RKO (cell line): ENCODE measurements at places on chromosomes 13 and 19.

DNA sequence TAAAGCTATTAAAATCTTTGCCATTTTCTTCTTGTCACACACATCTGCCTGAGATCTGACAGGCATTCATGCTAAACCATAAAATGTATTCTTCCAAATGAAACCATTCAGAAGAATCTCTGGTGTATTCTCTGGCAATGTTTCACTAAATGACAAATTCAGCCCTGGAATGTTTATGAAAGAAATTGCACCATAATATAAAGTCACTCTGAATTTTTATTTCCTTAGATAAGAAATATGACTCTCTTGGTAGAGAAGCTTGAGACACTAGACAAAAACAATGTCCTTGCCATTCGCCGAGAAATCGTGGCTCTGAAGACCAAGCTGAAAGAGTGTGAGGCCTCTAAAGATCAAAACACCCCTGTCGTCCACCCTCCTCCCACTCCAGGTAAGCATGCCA is 14.3 kb downstream of the OLFM4 start:
- no peak for DNase-seq

DNA sequence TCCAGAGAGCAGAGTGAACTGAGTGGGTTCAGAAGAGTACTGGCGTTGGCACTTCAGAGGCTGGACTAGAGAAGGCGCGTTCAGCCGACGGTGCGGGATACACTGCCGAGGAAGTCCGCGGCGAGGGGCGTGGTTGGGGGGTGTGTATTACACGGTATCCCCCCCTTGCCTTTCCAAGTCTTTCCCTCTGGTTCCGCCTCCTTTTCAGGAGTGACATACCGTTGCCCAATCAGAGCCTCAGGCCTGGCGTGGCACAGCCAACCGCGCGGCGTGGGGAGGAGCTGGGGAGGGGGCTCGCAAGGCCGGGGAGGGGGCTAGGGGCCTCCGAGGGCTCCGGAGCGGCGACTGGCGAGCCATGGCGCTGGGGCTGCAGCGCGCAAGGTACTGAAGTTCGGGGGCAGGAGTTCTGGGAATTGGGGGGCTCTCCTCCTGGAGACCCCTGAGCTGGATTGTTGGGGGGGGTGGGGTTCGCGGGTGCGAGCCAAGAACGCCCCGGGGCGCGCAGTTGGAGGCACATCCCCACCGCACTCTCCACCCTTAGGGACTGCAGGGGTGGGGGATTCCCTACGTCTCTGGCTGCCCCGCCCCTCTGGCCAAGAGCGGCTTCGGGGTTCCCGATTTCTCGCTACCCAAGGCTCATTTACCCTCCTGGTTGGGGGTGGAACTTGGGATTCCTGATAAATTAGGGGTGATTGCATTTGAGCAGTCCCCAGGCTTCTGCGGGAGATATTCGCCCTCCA is at the start of gene HIF3A:
Gene HIF3A (plus strand): TSS at position 321 of the 740 bp plus-strand sequence. CDS start 35 bp downstream, at position 356.
- no peak for DNase-seq

- no peak for DNase-seq
These were observed 3.8 kb upstream of the UQCR11 start for GRCh38 chr19:1609103-1609396.

DNA sequence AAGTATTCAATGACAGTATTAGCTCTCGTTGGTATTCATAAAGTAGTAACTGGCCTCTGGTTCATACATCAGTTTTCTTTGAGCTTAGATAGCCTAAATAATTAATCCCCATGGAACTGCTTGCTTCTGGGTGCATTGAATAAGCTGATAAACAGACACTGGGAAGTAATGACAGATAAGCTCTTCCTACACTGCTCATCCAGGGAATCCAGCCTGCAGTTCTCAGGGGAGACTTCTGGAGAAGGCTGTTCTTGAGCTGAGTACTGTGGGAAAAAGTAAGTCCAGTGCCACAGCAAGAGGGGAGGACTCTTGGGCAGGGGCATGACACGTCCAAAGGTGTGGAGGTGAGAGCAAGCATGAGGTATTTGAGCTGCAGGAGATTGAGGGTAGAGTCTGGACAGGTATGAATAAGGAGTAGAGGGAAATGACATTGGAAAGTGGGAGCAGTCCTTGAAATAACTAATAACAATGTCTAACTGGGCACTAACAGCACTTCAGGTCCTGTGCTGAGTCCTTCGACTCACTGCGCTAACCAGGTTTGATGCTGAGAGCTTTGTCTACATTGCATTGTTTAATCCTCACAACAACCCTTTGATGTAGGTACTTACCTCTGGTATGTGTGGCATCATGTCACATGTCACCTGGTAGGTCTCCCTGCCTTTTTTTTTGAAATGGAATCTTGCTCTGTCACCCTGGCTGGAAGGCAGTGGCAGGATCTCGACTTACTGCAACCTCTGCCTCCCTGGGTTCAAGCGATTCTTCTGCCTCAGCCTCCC is 7.2 kb downstream of the GARRE1 start:
- DNase-seq = no peak

DNA sequence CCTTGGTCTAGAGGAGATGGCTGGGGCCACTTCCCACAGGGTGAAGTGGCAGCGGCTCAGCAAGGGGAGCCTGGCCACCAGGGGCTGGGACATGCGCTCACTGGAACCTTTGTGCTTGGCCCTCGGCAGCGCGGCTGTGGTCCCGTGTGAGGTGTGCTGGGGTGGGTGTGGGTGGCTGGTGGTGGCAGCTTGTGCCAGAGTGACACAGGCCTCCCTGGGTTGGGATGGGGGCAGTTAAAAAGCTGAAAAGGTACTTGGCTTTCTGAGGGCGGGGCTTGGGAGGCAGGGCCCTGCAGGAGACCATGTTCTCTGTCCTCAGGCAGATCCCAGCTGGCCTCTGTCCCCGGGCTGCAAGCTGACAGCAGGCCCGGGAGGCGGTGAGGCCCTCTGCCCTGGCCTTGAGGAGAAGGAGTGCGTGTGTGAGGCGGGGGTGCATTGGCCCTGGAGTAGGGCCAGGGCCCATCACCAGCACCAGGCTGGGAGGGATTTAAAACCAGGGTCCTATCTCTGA is 17.3 kb downstream of the MPND start:
- DNase-seq = no peak

- no peak for DNase-seq
These were observed 692 bp downstream of the CYP4F2 start for GRCh38 chr19:15897026-15897737.

DNA sequence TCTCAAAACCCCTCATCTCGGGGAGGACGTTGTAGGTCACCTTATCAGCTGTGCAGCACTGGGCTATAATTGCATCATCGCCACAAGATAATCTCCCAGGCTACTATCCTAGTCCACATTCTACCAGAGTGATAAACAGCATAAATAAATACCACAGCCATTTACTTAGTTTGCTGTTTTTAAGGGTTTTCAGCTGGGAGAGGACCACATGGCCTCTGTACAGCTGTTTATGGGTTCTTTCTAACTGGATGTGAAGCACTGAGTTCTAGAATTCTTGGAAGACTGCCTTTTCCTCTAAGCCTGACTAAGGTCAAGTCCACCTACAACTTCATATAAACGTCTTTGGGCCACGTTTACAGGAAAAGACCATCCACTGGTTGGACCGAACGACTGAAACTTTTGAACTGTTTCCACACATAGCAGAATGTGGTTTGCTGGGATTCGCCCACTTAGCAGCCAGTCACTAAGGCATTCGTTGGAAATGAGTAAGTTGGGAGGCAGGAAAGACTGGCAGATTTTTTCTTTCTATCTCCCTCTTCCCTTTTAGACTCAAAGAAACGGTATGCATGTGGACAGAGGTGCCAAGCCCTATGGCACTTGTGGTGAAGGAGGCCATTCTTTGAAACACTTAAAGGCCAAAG is 752.5 kb upstream of the SGCG start:
- DNase-seq = no peak

- no peak for DNase-seq
These were observed 194.7 kb downstream of the ZNF536 start for GRCh38 chr19:30566681-30567420.

- DNase-seq = no peak
These were observed 1701.0 kb downstream of the SLITRK5 start for GRCh38 chr13:89372193-89372592.

- no peak for DNase-seq
These were observed 29.4 kb upstream of the PTPRS start for GRCh38 chr19:5369962-5370367.

DNA sequence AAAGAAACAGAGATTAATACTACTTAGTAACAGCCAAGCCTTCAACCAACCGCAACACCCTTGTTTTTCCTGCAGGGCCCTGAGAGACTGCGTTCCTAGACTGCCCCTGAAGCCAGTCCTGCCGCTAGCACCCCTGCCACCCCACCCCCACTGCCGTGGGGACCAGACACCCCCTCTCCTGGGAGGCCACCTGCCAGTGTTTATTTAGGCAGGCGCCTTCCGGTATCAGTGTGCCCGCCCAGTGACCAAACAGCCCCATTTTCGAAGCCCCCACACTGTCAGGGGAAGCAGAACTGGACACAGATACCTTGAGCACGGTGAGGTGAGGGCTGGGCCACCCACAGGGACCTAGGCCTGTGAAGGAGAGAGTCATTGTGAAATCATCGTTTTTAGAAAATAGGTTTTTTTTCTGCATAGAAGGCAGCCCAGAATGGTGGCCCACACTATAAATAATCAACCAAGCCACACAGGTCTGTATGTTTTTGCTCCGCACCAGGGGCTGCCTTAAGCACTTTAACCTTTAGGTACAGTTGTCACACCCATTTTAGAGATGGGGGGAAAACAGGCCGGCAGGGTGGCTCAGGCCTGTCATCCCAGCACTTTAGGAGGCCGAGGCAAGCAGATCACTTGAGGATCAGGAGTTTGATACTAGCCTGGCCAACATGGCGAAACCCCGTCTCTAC is 3.5 kb upstream of the TLE5 start:
- no peak for DNase-seq

DNA sequence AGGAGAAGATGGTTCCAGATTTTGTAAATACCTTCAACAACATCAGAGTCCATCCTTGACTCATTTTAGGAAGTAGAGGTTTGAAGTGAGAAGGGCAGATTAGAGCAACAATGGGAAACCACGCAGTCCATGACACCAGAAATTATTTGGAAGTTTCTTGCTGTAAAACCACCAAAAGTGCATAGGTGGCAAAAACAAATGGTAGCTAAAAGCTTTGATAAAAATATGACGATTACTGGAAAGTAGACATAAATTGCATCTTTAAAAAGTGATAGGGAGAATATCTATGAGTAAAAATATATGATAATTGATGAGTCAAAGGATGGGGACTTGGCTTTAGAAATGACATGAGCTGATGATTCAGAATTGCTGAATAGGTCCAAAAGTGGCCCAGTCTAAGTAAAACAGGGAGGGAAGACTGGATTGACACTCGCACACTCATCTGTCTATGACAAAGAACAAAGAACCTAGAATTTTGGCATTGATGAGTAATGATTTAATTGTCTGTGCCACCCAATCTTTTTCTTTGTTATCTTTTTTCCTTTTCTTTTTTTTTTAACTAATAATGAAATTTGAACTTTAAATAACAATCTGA is 472.2 kb downstream of the MYO16 start:
- DNase-seq = peak; percentile 2

DNA sequence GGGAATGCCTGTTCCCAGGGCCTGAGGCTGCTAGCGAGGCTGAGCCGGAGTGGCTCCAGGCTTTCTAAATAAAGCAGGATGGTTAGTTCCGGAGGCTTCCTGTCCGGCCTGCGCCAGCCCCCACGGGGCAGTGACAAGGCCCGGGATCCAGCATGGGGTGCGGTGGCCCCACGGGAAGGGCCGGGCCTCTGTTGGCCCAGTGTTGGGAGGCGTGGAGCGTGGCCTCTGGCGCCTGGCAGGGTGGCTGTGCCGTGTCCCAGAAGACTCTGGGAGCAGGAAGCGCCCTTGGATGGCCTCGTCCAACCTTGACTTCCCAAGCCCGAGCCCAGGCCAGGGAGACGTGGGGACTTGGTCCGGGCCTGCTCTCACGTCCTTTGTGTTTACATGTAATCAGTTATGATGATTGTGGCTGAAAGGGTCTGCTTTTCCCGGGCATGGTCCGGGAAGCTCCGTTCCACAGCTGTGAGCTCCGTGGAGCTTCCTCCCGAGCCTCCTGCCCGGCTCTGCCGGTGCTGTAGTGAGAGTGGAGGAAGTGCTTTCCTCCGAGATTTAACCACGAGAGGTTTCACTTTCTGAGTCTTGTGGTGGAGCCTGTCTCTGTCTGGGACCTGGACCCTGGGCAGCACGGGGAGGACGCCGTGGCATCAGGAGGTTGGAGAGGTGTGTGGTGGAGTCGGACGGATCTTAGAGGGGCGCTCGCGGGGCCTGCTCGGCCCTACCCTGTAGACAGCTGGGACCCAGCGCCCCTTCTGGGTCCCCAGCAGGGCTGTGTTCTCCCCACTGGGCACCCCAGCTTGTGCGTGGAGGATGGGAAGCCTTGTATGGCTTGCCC is 4.6 kb downstream of the GNA11 start:
- DNase-seq = no peak

GRCh38 chr13:111051041-111051725 is 63.9 kb upstream of the ARHGEF7 start:
- DNase-seq = no peak

GRCh38 chr19:33150852-33151518 is 19.1 kb downstream of the WDR88 start:
- no peak for DNase-seq

- no peak for DNase-seq
These were observed 1.6 kb downstream of the SIGLECL1 start for GRCh38 chr19:51252306-51253079.

DNA sequence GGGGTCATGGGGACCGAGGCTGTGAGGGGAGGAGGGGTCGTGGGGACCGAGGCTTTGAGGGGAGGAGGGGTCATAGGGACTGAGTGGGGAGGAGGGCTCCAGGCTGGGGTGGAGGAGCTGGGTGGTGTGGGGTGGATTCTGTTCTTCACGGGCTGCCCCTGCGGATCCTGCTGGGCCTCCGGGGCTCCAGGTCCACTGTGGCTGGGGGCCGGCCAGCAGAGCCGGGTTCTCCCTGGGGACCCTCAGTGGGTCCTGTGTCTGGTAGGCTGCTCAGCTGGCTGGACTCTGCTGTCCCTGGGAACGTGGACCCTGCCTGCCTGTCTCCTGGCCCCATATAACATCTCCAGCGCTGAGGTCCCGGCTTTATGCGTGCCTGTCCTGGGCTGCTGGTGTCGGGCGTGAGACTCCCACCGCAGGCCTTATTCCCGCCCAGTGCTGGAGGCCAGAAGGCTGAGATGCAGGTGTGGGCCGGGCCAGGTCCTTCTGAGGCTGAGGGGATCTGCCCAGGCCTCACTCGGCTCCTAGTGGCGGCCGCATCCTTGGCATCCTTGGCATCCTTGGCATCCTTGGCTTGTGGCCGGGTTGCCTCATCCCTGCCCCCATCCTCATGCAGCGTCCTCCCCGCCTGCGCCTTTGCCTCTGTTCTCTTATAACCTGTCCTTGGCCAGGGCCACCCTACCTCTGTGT is 19.8 kb upstream of the GNA15 start:
- DNase-seq = no peak

DNA sequence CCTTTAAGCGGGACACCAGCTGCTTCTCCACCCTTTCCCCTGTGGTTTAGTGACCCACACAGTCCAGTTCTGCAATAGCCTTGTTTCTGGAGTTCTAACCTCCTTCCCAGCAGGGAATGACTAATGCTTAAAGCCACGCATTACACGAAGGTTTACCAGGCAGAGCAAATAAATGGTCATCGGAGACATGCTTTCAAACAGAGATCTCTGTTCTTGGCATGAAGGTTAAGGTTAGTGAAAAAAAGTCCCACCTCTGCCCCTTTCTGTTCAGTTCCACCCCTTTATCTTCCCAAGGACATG is 25.3 kb upstream of the MEDAG start:
- no peak for DNase-seq
